ENCODE measurements at places on chromosomes 13 and 19.

- no peak within 1 kb of the TSS for H3K4me3 ChIP-seq
- H3K4me1 ChIP-seq, result peaks cover 2% of the 10 kb centered on the region
- H3K36me3 ChIP-seq, result no peaks in the 10 kb centered on the region
These were observed at the start of gene SYDE1 for GRCh38 chr19:15107061-15108010. TSS of gene SYDE1 (plus strand) at chr19:15107401. CDS start at chr19:15107434, 33 bp downstream.

DNA sequence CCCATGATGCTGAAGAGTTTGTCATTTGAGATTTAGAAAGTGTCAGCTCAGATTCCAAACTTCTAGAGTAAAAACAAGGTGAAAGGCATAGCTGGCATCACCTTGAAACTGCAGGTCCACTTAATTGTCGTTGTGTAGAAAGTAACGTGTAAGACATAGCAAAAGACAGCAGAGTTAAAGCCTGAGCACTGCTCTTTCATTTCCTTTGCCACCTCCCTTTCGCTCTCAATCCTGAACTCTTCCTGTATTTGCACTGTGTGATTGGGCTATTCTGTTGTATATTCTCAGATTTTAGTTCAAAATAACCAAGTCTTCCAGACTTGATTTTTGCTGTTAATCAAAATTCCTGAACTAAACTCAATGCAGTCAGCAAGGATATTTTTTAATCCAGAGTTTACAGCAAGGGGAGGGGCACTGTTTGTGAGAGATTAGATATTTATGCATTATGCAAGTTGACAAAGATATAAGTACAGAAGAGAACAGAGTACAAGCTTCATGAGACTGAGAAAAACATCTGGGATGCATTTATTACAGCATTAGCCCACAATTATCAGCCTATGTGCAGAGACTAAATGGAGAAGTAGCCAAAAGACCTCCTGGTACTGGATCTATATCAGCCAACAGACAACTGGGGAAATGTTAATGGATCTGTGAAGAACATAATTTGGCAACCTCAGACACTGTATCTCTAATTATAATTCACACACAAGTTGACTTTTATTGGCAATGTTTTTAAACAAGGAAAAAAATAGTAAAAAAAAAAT, 328.6 kb downstream of the SUCLA2 start:
- DNase-seq, result no peak
- no peaks in the 10 kb centered on the region for H3K27me3 ChIP-seq
- H3K27ac ChIP-seq, result no peak overlapping the region
- no peak overlapping the region for H3K4me3 ChIP-seq

- H3K27me3 ChIP-seq, result no peaks in the 10 kb centered on the region
- DNase-seq, result no peak
- no peak overlapping the region for H3K4me3 ChIP-seq
- peaks cover 34% of the 10 kb centered on the region for H3K36me3 ChIP-seq
- H3K27ac ChIP-seq, result peak overlapping the region; percentile 78
- peaks cover 46% of the 10 kb centered on the region for H3K4me1 ChIP-seq
These were observed 4.2 kb downstream of the ITPKC start for GRCh38 chr19:40721140-40721486.

GRCh38 chr13:40120288-40120687, 464.8 kb downstream of the COG6 start:
- no peaks in the 10 kb centered on the region for H3K36me3 ChIP-seq
- H3K4me1 ChIP-seq, result no peaks in the 10 kb centered on the region

DNA sequence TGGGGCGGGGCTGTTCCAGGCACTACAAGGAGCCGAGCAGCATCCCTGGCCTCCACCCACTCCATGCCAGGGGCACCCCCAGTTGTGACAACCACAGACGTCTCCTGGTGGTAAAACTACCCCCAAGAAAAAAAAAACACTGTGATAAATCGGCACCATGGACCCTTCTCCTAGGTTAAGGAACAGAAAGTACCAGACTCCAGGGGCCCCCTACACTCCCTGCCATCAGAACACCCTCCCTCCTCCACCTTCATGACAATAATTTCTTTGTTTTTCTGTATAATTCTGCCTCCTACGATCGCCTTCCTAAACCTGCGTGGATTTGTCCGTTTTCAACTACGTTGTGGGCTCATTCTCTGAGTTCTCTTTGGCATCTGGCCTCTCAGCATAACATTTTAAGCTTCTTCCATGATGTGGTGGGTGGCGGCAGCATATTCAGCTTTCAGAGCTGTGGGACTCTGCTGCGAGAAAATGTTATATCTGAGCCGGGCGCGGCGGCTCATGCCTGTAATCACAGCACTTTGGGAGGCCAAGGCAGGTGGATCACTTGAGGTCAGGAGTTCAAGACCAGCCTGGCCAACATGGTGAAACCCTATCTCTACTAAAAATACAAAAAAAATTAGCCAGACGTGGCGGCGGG, 8.6 kb downstream of the TLE2 start:
- H3K4me1 ChIP-seq, result no peaks in the 10 kb centered on the region
- DNase-seq, result no peak
- no peak overlapping the region for H3K27ac ChIP-seq
- H3K36me3 ChIP-seq, result no peaks in the 10 kb centered on the region

DNA sequence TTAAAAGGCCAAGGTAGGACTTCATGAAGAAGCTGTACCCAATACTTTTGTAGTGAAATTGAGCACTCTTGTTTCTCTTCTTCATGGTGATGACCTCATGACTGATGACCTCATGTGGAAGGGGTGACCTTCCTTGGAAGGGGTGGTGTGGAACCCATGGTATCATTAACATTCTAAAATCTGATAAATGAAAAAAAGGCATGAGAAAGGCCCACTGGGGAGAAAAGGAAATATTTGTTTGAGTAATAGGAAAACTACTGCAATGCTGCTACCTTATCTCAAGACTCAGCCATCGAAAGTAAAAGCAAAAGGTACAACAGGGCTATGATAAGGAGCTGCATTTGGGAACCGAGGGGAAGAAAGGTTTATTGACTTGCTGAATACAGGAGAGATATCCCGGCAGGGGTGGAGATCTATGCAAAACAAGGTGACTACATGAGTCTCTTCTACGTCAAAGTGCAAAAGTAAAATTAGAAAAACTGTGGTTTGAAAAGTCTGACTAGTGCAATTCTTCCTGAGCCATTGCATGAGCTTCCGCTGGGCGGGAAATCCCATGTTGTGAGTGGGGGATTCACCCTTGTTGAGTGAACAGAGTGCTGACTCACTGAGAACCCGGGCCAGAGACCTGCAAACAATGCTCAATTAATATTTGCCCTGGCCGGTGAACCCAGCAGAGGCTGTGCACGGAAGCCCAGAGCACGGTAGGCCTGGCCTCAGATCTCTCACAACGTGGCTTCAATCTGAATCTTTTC, 138.9 kb upstream of the RFC3 start:
- no peaks in the 10 kb centered on the region for H3K27me3 ChIP-seq
- peak overlapping the region; percentile 16 for H3K4me3 ChIP-seq
- peak overlapping the region; percentile 74 for H3K27ac ChIP-seq
- H3K4me1 ChIP-seq, result peaks cover 11% of the 10 kb centered on the region
- H3K36me3 ChIP-seq, result no peaks in the 10 kb centered on the region

- no peak for DNase-seq
- H3K4me1 ChIP-seq, result peaks cover 43% of the 10 kb centered on the region
- H3K27ac ChIP-seq, result peak overlapping the region; percentile 66
- H3K36me3 ChIP-seq, result peaks cover 5% of the 10 kb centered on the region
These were observed 9.7 kb downstream of the LATS2 start for GRCh38 chr13:21051675-21052074.

DNA sequence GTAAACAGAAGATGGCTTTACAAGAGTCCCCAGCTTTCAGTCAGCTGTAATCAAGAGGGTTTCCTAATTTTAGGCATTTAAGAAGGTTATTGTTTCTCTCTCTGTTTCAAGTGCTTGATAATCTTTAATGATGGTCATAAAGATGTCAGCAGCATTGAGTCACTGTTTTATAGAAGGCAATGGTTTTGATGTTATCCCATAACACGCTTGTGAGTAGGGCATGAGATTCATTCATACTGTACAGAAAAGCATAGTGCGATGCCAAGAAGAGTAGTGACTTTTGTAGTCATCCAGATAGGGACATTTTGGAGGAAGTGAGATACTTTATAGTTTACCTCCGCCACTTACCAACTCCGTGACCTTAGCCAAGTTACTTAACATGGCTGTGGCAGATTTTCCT, 364.2 kb upstream of the SLC10A2 start:
- no peak overlapping the region for H3K4me3 ChIP-seq
- no peak overlapping the region for H3K27ac ChIP-seq
- H3K4me1 ChIP-seq, result no peaks in the 10 kb centered on the region
- no peaks in the 10 kb centered on the region for H3K27me3 ChIP-seq
- H3K36me3 ChIP-seq, result no peaks in the 10 kb centered on the region

- H3K27ac ChIP-seq, result no peak overlapping the region
- no peaks in the 10 kb centered on the region for H3K4me1 ChIP-seq
- H3K36me3 ChIP-seq, result no peaks in the 10 kb centered on the region
- no peak for DNase-seq
- H3K27me3 ChIP-seq, result no peaks in the 10 kb centered on the region
- H3K4me3 ChIP-seq, result no peak overlapping the region
These were observed 586.4 kb downstream of the LMO7 start for GRCh38 chr13:76222511-76222910.

- no peak overlapping the region for H3K27ac ChIP-seq
- DNase-seq, result no peak
- H3K27me3 ChIP-seq, result no peaks in the 10 kb centered on the region
- H3K36me3 ChIP-seq, result no peaks in the 10 kb centered on the region
- no peak overlapping the region for H3K4me3 ChIP-seq
- no peaks in the 10 kb centered on the region for H3K4me1 ChIP-seq
These were observed 311.4 kb upstream of the MAB21L1 start for GRCh38 chr13:35787937-35788336.

DNA sequence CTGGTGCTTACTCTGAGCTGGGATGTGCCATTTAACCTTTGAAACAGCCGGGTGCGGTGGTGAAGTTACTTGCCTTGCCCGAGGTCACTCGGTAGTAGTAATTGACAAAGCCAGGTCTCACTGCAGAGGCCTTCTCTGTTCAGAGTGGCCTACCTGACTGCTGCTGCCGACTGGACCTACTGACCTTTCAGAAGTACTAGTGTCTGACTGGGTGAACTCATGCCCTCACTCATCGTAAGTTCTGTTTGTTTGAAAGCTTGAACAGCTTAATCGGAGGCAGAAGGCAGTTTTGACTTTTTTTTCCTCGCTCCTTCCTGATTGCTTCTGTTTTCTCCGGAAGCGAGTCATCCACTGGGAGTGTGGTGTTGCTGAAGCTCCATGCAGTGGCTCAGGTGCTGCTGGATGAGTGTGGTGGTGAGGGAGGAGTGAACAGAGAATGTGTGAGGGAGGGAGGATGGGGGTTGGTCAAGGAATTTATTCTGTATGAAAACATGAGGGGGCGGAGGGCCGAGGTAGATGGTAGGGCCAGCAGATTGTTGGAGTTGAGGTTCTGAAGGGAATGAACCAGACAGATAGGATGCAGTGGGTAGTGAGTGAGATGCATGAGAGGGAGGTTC, 2.7 kb downstream of the SPINT2 start:
- H3K27me3 ChIP-seq, result no peaks in the 10 kb centered on the region
- no peak overlapping the region for H3K4me3 ChIP-seq
- DNase-seq, result no peak
- H3K27ac ChIP-seq, result no peak overlapping the region
- H3K36me3 ChIP-seq, result no peaks in the 10 kb centered on the region
- peaks cover 30% of the 10 kb centered on the region for H3K4me1 ChIP-seq

DNA sequence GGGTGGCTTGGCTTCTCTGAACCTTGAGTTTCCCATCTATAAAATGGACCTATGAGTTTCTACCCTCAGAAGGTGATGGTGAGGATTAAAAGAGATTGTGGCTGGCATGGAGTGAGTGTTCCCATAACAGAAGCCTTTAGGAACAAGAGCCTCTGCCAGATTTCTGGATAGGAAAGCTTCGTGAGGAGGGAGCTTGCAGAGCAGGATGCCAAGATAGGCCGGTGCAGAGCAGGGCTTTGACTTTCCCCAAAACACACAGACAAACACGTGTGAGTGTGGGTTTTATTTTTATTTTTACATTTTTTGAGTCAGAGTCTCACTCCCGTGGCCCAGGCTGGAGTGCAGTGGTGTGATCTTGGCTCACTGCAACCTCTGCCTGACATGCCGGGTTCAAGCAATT, 3.7 kb upstream of the CNN1 start:
- no peak for DNase-seq
- peaks cover 22% of the 10 kb centered on the region for H3K27me3 ChIP-seq
- no peak overlapping the region for H3K27ac ChIP-seq
- H3K4me3 ChIP-seq, result no peak overlapping the region

GRCh38 chr19:38974624-38975213, 823 bp downstream of the FBXO17 start:
- H3K27me3 ChIP-seq, result peaks cover 14% of the 10 kb centered on the region
- no peaks in the 10 kb centered on the region for H3K36me3 ChIP-seq
- H3K4me1 ChIP-seq, result no peaks in the 10 kb centered on the region
- no peak overlapping the region for H3K27ac ChIP-seq
- H3K4me3 ChIP-seq, result no peak overlapping the region

GRCh38 chr13:98311200-98311548, 134.1 kb upstream of the RNF113B start:
- no peaks in the 10 kb centered on the region for H3K4me1 ChIP-seq
- DNase-seq, result no peak
- H3K36me3 ChIP-seq, result no peaks in the 10 kb centered on the region
- H3K4me3 ChIP-seq, result no peak overlapping the region
- no peaks in the 10 kb centered on the region for H3K27me3 ChIP-seq
- H3K27ac ChIP-seq, result no peak overlapping the region

DNA sequence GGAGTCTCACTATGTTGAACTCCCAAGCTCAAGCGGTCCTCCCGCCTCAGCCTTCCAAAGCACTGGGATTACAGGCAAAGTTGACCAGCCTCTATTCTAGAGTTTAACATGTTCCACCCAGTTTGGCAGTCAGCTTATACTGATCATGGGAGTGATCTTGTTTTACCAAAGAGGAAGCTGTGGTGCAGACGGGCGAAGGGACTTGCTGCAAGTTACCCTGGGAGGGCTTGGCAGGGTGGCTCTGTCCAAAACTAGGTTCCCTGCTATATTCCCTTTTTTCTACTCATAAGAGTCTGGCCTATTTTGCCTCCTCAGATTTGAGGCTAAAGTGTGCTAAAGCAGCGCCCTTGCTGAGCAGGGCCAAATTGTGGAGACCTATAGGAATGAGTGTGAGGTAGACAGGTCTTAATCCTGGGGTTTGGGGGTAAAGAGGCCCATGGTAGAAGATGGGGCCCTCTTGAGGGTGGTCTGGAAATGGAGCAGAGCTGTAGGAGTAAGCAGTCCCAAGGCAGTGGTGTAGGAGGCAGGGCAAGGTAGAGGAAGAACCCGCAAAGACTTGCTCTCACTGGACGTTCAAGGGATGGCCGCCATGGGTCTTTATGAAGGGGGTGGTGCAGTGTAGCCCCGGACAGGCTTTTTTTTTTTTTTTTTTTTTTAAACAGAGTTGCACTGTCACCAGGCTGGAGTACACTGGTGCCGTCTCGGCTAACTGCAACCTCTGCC, 3.3 kb downstream of the RPS19 start:
- H3K27me3 ChIP-seq, result no peaks in the 10 kb centered on the region
- no peak overlapping the region for H3K27ac ChIP-seq
- H3K4me1 ChIP-seq, result peaks cover 43% of the 10 kb centered on the region
- no peak overlapping the region for H3K4me3 ChIP-seq
- peaks cover 49% of the 10 kb centered on the region for H3K36me3 ChIP-seq

GRCh38 chr19:58571575-58571947, 1.6 kb downstream of the MZF1 start:
- peaks cover 9% of the 10 kb centered on the region for H3K36me3 ChIP-seq
- H3K27ac ChIP-seq, result peak overlapping the region; percentile 96
- H3K4me1 ChIP-seq, result peaks cover 32% of the 10 kb centered on the region
- H3K4me3 ChIP-seq, result no peak overlapping the region
- H3K27me3 ChIP-seq, result no peaks in the 10 kb centered on the region
